ENCODE measurements at places on chromosomes 5 and 9.
A peak's percentile ranks its signal among the peaks of the same experiment; 100 is the strongest.

DNA sequence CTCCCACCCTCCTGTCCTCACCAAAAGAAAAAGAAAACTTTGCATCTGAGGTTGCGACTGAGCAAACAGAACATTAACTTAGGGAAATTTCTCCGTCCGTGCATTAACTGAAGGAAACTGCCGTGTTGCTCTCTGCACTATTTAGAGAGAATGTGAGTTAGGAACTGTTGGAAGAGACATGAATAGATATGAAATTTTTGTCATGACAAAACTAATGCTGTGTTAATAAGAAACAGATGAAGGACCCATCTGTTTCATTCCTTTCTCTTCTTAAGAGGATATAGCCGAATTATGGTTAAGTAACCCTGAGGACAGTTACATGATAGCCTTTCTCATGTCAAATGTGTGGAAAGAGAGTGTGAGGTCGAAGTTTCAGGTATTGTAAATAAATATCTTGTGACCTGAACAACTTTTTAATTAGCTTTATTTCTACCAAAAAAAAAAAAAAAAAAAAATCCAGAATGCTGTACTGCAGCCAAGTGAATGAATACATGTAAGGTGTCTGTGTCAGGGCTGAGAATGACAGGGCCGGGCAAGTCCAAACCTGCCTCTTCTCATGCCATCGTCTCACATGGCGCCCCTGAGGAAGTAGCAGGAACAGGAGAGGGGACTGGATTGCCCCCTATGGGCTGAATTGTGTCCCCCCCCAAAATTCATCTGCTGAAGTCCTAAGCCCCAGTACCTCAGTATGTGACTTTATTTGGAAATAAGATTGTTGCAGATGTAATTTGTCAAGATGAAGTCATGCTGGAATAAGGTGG is 35.6 kb upstream of the ANKRD33B start:
- DNase-seq = no peak

DNA sequence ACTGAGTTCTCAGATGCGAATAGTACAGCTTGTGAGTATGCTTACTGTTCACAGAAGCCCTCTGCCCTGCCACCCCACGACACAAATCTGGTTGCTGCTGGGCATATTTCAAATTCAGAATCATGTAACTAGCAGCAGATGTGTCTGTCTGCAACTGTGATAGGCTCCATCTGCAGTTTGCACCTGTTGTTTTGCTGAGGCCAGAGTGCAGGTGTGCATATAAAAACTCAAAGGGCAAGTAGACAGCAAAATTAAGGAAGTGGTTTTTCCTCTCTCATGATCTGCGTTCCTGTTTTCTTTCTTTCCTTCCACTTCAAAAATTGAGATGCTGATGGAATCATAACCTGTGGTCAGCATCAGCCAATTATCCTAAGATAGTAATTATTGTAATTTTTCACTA is 1000.5 kb downstream of the PTPRD start:
- DNase-seq = no peak

DNA sequence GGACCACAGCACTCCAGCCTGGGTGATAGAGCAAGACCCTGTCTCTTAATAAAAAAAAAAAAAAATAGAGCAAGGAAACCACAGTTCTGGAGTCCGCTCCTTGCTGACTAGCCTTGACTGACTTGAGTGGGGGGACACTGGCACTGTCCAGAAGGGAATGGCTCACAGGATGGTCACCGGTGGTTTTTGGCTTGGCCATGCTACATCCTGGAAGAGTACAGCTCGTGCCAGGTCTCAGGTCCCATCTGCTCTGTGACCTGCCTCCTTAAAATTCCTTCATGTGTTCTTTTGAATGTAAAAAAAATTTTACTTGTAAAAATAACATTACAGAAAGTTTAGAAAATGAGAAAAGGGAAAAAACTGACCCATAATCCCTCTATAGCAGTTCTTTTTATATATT is 5.6 kb downstream of the NANS start:
- DNase-seq = no peak

DNA sequence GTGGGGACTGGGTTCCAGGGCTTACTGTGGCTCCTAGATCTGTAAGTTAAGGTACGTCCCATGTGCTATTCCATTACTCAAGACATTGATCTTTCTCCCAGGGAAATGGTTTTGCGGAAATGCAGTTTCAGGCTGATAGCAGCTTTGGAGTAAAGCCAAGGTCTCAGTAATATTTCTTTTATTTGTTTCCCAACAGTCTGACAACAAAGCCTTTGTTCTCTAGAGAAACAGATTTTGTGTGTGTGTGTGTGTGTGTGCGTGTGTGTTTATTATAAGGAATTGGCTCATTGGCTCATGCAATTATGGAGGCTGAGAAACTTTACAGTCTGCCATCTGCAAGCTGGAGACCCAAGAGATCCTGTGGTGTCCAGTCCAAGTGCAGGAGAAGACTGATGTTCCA is 12.1 kb upstream of the POC5 start:
- DNase-seq = no peak

GRCh38 chr5:139954462-139954861 is 88.6 kb downstream of the NRG2 start:
- no peak for DNase-seq

DNA sequence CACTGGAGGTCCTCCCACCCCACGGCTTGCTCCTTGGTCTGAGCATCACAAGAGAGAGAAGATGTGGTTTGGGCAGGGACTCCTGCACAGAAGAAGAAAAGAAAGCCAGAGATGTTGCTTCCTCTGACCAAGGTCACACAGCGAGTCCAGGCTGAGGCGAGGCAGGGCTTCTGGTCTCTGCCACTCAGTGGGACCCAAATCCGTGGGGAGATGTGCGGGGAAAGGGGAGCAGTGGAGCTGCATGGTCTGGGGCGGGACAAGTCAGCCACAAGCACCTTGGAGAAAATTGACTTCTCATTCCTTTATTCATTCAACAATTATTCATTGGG is 150.9 kb downstream of the C9orf50 start:
- no peak for DNase-seq

- no peak for DNase-seq
Observed at GRCh38 chr5:72137826-72138409, 30.6 kb downstream of the MAP1B start.

- no peak for DNase-seq
Observed at GRCh38 chr5:43619380-43619779, 16.4 kb downstream of the NNT start.

DNA sequence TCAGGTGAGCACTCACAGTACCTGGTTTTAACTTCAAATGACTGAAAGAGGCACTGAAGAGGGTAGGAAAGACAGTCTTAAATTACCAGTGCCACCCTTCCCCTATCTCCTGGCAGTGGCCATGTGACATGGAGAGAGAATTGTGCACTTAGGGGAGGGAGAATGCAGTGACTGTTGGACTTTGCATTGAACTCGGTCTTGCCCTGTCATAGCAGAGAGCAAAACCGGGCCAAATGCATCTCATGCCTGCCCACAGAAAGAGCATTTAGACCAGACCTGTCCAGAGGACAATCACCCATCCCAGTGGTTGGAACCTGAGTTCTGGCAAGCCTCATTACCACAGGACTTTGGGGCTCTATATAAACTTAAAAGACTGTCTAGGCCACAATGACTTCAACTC is 211.8 kb upstream of the SH3GL2 start:
- DNase-seq = no peak

DNA sequence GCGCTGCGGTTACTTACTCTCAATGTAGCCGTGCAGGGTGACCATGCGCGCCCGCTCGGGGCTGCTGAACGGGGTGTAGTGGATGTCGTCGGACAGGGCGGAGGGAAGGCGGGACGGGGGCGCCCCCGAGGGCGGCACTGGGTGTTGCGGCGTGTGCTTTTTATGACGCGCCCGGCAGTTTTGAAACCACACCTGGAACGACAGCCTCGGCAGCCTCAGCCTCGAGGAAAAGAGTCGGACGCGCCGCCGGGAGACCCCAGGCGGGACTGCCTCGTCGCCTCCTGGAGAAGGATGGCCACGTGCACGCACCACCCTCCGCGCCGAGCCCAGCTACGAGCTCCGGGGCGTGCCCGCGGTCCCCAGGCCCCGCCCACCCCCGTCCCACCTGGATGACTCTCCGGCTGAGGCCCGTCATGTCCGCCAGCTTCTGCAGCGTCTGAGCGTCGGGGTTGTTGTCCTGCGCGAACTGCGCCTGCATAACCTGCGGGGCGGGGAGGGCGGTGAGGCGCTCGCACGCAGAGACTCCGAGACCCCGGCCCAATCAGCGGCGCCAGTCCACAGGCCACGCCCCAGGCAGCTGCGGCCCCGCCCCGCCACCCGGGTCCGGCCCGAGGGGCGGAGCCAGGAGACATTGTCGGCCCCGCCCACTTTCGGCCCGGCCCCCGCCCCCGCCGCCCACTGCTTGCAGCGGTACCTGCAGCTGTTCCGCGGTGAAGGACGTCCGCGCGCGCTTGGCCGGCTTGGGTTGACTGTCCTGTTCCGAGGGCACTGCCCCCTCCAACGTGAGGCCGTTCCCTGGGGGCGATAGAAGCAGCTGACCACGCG is 15.0 kb downstream of the LHX6 start:
- no peak for DNase-seq

DNA sequence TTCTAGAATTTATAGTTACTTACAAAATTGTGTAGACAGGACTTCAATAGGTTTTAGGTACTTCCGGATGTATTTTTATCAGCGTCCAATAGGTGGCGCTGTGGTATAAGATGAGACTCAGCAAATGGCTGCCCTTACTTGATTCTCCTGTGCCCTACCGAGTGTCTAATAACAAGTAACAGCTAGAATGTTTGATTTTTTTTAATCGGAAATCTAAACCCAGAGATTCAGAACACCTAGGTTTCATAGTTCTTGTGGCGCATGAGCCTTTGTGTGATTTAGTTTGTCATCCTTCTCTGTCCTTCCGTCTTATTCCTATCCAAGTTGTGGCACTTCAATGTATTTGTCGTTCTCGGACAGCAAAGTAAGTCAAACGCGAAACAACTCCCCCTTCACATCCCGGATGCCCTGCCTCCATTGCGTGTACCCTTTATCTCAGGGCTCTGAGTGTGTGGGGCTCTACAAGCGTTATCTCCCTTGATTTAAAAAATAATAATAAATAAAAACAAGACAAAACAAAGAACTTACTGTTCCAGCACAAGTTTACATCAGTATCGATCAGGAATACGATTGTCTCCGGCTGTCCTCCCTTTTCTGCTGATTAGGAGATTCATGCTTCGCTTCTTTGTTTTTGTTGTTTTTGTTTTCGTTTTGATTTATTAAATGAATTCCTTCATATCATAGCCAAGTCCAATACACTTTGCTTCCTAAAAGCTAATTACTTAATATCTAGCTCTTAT is 50.7 kb upstream of the SLC30A5 start:
- peak; percentile 89 for DNase-seq

- DNase-seq = no peak
Observed at GRCh38 chr9:132880324-132880661, 1.6 kb downstream of the SPACA9 start.

DNA sequence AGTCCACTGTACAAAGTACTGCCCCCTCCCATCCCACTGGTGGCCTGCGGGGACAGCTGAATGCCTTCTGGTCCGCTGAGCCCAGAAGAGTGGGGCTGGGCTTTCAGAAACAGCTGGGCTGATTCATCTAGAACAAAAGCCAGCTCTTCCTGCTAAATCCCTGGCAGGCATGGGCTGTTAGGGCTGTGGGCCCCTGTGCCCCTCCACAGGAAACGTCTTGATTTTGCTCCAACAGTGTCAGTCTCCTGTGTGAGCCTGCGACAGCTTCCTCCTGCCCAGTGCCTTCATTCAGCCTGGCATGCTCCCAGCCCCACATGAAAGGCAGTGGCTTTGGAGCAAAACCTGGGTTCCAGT is 6.9 kb upstream of the GSN start:
- no peak for DNase-seq

GRCh38 chr9:107351382-107352045 is 68.4 kb downstream of the RAD23B start:
- no peak for DNase-seq

- DNase-seq = no peak
Observed at GRCh38 chr9:14674630-14675029, 18.6 kb downstream of the ZDHHC21 start.

- DNase-seq = no peak
Observed at GRCh38 chr5:14463629-14464028, 118.0 kb upstream of the OTULINL start.

- DNase-seq = no peak
Observed at GRCh38 chr9:20630241-20630943, 8.1 kb upstream of the MLLT3 start.

DNA sequence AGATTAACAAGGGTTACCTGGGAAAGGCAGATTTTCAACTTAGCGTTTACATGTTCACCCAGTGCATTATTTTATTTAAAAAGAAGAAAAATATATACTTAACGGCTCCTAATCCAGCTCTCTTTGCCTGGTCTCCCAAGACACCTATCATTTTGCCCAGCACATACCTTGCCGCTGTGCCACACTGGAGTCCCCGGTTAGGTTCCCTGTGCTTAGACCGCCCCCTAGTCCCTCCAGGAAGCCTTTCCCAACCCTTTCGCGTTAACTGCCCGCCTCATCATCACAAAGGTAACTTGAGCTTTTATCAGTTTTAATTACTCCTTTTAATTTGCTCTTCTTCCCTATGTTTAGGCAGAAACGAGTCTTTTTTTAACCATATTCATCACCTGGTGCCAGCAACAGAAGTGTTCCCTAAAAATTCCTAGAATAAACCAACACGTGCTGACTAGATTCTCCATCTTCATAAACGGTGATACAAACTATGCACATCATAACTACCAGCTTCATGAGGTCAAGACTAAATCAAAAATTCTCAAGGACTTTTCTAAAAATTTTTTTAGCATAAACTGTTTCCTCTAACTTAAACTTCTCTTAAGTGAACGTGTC is 19.7 kb downstream of the DNAJA1 start:
- DNase-seq = no peak

DNA sequence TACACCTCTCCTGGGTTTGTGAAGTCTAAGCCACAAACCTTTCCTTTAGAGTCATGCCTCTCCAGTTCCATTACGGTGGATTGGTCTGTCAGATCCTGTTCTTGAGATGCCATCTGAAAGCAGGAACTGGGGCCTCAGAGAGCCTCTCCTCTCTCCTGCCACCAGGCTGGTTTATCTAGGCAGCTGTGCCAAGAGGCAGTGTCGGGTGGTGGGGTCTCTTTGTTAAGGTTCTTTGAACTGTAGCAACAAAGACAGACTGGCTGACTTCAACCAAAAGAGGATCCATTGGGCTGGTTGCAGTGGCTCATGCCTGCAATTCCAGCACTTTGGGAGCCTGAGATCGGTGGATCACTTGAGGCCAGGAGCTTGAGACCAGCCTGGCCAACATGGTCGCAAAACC is 66.0 kb upstream of the ANGPTL2 start:
- no peak for DNase-seq

DNA sequence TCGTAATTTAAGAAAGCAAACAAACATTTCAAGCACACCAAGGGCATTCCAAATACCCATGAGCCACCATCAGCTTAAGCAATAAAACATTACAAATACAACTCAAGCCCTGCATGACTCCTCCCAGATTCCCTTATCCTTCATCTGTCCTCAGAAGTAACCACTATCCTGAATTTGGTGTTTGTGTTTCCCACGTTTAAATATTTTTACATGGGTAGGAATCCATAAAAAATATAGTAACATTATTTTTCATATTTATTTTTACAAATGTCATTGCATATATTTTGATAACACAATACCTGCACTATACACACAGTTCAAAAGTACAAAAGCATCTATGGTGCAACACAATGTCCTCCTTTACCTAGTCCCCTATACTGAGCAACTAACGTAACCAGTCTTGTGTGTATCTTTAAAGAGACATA is 6.4 kb downstream of the PRKAA1 start:
- DNase-seq = no peak

- peak; percentile 91 for DNase-seq
Observed at GRCh38 chr5:3715062-3715461, 119.4 kb downstream of the IRX1 start.

- peak; percentile 94 for DNase-seq
Observed at GRCh38 chr5:177497292-177498012, at the start of gene PDLIM7. PDLIM7 (minus strand) TSS chr5:177497604; CDS start chr5:177496512, 1,092 bp downstream.

- no peak for DNase-seq
Observed at GRCh38 chr9:36140086-36141084, 3.9 kb downstream of the GLIPR2 start.

Measured in lower leg skin (tissue), 4 donors.